Stimulated activated CD8-positive, alpha-beta memory T cell treated with anti-CD3 and anti-CD28 coated beads, Interleukin-7, amount 100 ng/mL, for 1 hour (primary cell): ENCODE measurements at places on chromosomes 1 and 21.

DNA sequence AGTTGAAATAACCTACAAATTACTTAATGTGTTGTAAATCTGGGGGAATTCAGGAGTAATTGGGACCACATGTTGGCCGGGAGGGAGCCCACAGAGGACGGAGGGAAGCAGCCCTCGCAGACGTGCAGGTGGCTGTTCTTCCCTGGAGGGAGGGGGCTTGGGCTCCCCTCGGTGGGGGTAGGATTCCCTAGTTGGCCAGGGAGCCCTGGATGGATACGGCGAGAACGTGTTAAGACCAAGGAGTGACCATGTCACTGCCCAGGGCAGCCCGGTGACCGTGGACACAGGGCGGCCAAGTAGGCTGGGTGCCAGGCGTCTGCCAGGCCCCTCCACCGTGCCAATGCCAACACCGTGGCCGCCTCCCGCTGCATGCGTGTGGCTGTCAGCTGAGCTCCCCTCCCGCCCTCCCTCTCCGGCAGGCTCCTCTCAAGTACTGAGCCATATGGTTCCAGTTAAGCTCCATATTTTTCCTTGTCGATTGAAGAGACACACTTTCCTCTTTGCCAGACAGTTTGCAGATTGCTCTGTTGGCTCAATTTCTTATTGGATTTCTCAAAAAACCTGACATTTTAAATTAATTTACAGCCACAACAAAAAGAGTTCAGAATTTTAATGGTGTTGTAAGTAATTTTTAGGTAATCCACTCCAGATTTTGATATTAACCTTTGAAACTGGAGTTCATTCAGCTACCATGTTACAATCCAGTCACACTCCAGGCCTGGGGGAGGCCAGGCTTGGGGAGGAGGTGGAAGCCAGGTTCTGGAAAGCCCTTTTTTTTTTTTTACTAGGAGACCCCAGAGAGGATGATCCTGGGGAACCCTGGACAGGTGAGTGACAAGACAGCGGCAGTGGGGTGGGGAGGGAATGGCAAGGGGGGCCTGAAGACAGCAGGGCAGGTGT, 71.2 kb downstream of the CASZ1 start:
- DNase-seq: no peak

DNA sequence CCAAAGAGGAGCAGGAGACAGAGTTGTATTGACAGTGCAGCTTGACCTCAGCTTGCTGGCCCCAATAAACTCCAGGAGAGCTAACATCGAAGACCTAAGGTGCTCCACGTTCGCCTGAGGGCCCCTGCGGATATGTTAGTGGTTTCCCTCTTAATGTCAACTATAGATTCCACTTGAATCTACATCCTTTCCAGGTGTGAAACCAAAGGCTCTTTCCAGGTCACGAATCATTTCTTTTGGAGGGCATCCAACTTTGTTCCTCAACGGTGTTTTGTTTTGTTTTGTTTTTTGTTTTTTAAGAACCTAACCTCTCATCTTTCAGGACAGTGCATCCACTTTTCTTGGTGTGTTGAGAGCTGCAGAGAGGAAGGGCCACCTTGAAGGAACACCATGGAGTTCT, 267.6 kb upstream of the SGIP1 start:
- DNase-seq: no peak

GRCh38 chr21:42509244-42509643, 4.4 kb upstream of the SLC37A1 start:
- no peak for DNase-seq

GRCh38 chr1:53182111-53182593, 14.5 kb upstream of the CPT2 start:
- DNase-seq: peak; percentile 54

DNA sequence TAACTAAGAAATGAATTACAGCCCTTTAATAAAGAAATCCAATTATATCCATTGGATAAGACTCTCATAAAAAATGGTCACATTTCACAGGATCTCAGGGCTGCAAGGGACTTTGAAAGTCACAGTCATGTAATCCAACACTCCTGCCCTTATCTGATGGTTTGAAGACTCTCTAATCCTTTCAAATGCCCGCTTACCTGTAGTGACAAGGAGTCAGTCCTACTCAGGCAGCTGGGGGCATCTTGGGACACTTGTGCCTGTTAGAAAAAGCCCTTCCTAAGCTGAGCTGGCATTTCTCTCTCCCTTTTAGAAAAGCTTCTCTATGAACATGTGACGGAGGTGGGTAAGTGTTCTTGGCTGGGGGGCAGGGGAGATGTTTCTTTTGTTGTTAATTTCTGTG, 11.0 kb upstream of the ZNF691 start:
- no peak for DNase-seq

- DNase-seq: no peak
Measured at GRCh38 chr21:18840239-18840638, 436.7 kb upstream of the TMPRSS15 start.

DNA sequence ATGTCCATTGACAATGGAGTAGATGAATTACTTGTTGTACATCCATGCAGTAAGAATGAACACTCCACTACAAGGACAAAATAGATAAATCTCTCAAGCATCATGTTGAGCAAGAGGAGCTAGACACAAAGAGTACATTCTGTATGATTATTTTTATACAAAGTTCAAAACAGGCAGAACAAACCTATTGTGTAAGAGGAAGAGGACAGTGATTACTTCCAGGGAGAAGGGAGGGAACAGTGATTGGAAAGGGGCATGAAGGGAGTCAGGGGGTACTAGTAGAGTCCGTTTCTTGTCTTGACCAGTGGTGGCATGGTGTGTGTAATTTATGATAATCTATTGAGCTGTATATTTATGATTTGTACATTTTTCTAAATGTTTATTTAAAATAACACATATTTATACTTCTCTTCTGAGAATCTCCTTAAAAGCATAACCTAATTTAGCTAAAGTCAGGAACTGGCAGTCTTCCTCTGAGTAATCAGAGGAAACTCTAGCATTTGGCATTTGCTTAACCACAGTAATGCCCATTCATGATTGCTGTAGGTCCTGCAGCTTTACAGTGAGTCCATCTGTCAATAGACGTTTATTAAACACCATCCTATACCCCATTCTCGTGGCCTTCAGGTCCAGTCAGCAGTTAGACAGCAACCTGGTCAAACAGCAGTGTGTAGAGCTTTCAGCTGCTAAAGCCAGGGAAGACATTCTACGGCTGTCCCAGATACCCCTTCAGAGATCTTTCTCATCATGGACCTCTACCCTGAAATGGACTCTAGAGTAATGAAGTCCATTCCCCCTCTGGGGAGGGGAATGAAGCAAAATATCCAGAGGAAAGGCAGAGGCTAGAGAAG, 114.1 kb upstream of the GALNT2 start:
- no peak for DNase-seq

- DNase-seq: no peak
Measured at GRCh38 chr1:8421721-8422120, 103.8 kb downstream of the SLC45A1 start.

- DNase-seq: no peak
Measured at GRCh38 chr1:180800945-180801344, 111.8 kb upstream of the KIAA1614 start.

GRCh38 chr1:32048440-32048839, 24.3 kb upstream of the TMEM39B start:
- DNase-seq: no peak

DNA sequence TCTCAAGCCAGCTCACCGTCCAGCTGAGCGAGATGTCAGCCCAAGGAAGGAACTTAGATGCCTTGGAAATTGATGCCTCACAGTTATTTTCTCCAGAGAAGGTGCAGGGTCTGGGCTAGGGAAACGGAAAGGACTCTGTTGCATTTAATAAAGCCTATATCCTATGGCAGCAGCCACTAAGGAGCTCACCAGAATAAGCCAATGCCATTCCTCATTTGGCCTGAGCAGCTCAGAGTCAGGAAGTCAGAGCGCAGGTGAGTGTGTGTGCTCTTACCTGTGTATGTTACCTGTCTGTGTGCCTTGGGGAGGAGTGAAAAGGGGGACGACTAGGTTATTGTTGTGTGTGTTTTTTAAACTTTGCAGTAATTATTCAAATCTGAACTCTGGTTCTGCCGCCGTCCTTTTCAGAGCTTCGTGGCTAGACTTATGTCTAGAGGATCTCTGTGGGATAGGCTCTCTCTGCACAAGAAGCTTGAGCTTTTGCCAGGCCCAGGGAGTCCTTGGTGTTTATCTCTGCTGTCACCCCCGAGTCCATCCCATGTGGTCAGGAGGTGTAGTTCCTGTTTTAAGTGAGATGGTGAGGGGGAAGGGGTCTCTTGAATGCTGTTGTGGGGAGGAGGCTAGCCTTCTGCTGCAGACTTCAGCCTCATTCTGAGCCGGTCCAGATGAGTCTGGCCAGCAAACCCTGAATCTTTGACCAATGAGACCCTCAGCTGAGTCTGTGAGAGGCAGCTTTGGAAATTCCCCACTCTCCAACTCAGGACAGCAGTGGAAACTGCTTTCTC, 2.4 kb downstream of the TMCC2 start:
- DNase-seq: no peak

GRCh38 chr1:8690253-8690525, 127.3 kb downstream of the RERE start:
- DNase-seq: no peak

DNA sequence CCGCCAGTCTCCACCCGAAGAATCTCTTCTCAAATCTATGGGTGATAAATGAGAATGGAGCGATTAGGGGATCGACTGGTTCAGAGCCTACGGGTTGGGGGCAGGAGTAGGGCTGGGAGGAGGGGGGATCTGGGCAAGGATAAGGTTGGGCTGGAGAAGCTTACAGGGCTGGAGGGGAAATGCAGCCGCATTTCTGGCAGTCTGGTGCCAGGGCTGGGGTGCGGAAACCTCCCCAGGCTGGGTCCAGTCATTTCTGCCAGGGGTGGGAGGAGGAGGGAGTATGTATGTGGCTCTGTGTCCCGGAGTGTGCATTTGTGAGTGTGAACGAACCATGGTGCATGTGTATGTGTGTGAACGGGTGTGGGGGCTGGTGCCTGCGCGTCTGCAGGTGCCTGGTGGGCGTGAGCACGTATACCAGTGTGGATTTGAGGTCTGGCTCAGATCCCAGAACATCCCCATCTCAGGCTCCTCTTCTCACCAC, 10.2 kb downstream of the C1orf216 start:
- DNase-seq: no peak

DNA sequence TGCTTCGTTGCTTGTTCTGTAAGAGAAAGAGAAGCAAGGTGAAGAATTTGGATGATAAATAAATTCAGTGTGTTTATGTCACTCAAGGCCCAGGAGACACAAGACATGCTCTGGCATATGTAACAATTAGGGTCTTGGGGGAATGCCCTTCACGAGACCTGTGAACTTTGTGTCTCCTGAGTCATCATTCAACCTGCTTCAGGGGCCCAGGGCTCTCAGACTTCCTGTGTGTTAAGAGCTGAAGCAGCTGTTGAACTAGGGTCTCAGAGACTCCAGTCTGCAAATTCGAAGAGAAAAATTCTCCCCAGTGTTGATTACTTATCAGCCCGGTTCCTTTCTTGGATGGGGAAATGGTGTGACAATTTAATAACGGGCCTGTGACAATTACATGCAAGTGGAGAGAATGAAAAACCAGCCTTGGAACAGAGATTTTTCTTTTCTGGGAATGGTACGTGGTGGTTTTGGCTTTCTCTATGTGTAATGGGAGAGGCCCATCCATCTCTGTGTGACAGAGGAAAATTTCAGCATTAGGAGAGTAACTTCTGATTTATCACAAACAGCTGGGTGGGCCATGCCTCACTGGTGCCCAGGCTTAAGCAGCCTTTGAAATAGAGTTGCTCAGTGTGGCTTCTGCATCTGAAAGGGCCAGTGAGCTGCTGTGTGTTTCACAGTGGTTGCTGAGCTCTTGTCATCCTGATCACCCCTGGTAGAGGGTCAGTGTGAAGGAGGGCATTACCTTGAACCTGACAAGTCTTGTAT, 22.4 kb downstream of the HUNK start:
- no peak for DNase-seq

- DNase-seq: no peak
Measured at GRCh38 chr1:75589637-75590036, 21.3 kb downstream of the SLC44A5 start.

GRCh38 chr1:34612091-34612827, 142.6 kb upstream of the GJB5 start:
- no peak for DNase-seq

DNA sequence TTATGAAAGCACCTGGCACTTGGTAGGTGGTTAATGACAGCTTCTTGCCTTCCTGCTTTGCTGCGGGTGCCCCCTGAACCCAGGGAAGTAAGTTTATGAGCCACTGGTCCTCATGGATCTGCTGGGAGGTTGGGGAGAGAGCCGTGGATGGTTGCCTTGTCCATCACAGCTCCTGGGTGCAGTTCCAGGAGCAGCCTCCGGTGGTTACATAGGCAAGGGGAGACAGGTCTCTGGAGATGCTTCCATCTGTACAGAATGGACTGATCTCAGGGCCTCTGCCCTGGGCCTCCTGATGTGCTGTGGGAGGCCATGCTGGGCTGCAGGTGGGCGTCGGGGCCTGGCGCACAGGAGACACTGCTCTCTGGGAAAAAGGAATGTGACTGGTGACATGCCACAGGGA, 31.6 kb upstream of the ARHGEF10L start:
- no peak for DNase-seq

- no peak for DNase-seq
Measured at GRCh38 chr1:158806916-158807536, 24.1 kb upstream of the MNDA start.

GRCh38 chr21:14262039-14262438, 46.1 kb downstream of the RBM11 start:
- DNase-seq: no peak

DNA sequence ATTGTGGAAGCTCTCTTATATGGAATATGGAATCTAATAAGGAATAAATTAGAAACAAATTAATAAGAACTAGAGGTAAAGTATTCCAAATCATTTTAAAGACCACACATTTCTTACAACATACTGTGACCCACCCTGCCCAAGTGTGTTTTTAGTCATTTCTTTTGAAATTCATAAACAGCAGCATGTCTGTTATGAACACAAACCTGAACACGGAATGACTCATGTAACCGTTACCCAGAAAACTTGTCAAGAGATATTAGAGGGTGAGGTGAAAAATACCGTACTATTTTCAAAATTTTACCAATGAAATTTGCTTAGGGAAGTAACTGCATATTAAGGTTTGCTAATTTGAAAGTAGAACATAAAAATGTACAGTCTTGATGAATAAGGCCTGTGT, 48.4 kb downstream of the SNX7 start:
- DNase-seq: no peak

DNA sequence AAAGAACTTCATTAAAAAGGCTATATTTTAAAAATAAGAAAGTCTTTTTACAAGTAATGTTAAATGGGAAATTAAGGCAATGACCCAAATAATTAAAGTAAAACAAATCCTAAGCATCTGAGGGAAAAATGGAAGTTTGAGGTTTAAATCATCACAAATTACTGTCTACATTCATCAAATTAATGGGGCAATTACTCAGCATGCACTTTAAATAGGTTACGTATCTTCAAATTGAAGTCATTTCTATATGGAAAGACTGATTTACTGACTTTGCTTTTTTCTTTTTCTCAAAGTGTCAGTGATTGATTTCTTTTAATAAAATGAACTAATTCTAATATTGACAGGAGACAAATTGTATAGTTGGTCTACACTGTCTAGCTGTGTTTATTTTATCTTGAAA, 1452.3 kb downstream of the NCAM2 start:
- DNase-seq: no peak
